ENCODE measurements at places on chromosomes 3 and 15.
A peak's percentile ranks its signal among the peaks of the same experiment; 100 is the strongest.

- no peak for DNase-seq
These were observed 8.0 kb downstream of the POC1A start for GRCh38 chr3:52146189-52146588.

GRCh38 chr15:32972686-32973085 is 221.8 kb downstream of the FMN1 start:
- DNase-seq: no peak

DNA sequence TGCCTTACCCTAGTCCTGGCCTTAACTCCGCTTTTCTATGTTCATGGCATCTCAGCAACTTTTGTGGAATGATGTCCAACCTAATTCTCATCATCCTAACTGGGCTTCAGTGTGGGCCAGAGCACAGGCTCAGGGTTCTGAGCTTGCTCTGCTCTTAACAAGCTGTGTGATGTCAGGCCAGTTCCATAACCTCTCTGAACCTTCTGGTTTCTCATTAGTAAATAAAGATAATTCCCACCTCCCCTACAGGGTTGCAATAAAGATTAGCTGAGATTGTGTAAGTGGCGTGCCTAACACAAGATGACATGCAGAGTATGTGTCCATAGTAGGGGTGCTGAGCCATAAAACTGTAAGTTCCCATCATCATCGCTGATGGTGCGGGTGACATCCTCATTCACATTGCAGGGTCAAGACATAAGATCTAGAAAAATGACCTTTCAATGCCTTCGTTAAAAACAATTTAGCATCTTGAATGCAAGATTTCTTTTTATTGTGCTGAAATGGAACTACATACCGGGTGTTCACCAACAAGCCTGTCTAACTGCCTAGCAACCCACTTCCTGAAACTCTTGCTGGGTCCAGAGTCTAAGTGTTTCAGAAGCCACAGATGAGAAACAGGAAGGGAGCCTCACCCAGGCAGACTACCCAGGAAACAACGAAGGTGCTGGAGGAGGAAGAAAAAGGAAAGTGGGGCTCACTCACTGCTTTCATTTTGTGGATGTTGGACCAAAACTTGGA is 36.2 kb downstream of the CDCP1 start:
- DNase-seq: no peak

GRCh38 chr15:52760562-52760961 is 29.6 kb downstream of the ONECUT1 start:
- DNase-seq: no peak

GRCh38 chr15:51267051-51267702 is 71.2 kb downstream of the CYP19A1 start:
- peak; percentile 28 for DNase-seq

DNA sequence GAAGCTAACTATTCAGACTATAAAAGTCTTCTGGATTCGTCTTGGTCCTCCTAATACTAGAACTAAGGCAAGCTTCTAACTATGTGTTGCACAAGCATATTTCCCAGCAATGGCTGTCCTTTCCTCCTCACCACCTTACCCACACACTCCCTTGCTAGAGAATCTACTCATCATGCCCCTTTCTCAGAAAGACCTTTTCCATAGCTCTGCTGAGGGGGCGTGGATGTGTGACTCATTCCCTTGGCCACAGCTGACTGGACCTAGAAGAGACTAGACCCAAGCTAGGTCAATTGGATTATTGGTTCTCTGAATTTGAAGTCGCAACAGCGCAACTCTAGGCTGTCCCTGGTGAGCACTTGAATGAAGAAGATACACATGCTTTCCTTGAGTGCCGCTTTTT is 47.1 kb downstream of the ERC2 start:
- no peak for DNase-seq

GRCh38 chr3:197907196-197907595 is 42.8 kb upstream of the RPL35A start:
- no peak for DNase-seq

DNA sequence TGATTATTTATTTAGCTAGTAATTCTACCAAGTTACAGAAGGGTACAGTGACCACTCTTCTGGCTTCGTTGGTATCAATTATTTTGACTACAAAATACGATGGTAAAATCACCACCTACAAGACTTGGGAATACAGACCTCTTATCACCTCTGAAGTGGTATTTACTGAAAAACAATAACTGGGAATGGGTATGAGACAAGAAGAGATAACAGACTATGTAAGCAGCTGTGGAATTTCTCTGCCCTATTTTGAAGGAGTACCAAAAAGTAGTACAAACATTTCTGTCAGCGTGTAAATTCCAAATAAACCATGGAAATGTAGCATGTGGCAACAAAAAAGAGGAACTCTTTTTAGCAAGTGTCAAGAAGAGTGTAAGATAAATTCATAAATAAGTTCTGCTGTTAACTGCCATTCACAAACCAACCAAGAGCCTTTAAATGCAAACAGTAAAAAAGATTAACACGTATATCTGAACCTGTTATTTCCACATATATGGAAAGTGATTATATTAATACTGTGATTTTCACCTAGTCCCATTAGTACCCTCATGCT is 77.0 kb upstream of the SLC12A8 start:
- DNase-seq: no peak

DNA sequence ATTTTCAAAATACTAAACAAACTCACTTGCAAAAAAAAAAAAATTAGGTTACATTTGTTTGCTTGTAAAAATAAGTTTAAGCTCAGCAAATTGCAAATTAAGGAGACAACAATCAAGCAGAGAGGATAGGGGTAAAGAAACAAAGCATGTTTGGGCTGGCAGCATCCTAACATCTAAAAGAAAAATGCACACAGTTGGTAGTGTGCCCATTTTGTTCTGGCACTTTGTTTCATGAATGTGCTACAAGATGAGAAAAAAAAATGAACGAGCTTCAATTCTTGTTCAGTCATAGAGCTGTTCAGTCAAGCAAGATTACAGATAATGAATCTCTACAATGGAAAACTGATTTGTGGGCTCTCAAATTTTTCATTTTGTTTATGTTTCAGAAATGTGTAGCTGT is 17.7 kb upstream of the ZBBX start:
- DNase-seq: no peak

GRCh38 chr3:121436074-121436473 is 109.7 kb downstream of the POLQ start:
- DNase-seq: no peak

- DNase-seq: peak; percentile 50
These were observed 1161.4 kb downstream of the SI start for GRCh38 chr3:163916596-163917560.

GRCh38 chr15:93683651-93684050 is 547.7 kb upstream of the MCTP2 start:
- no peak for DNase-seq

DNA sequence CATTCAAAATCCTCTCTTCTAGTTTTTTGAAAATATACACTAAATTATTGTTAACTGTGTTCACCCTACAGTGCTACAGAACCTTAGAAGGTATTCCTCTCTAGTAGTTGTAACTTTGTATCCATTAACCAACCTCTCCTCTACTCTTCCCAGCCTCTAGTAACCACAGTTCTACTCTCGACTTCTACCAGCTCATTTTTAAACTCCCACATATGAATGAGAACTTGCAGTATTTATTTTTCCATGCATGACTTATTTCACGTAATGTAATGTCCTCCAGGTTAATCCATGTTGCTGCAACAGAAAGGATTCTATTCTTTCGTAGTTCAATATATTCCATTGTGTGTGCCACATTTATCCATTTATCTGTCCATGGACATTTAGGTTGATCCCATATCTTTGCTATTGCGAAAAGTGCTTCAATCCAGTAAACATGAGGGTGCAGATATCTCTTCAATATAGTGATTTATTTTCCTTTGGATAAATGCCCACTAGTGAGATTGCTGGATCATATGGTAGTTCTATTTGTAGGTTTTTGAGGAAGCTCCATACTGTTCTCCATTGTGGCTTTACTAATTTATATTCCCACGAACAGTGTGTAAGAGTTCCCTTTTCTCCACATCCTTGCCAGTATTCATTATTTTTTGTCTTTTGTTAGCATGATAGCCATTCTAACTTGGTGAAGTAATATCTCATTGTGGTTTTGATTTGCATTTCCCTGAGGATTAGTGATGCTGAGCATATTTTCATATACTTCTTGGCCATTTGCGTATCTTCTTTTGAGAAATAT is 113.7 kb upstream of the SMAD3 start:
- no peak for DNase-seq

DNA sequence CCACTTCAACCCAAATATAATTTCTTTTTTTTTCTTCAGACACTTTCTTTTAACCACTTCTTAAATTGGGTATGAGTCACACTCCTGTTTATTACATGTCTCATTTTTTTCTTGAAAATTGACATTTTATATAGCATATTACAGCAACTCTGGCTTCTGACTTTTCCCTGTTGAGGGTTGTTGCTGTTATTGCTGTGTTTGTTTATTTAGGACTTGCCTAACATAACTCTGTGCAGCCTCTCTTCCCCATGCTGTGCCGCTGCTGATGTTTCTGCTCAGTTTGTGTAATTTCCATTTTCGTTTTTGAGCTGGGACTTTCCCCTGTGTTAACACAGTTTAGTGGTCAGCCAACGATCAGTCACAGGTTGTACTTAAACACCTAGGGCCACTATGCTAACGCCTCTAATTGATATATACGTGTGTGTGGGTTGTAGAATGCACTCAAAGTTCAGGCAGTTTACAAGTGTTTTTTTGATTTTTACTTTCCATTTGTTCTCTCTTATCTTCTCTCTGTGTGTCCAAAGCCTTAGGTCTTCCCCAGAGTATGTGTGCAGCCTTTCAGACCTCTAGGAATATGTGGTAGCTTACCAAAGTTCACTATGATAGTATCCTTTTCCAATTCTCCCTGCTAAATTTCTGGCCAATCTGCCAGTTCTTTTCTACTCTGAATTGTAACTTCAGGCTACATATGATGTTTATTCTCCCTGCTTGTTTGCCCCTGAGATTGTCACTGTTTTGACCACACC is 337.2 kb downstream of the ZBTB20 start:
- no peak for DNase-seq

DNA sequence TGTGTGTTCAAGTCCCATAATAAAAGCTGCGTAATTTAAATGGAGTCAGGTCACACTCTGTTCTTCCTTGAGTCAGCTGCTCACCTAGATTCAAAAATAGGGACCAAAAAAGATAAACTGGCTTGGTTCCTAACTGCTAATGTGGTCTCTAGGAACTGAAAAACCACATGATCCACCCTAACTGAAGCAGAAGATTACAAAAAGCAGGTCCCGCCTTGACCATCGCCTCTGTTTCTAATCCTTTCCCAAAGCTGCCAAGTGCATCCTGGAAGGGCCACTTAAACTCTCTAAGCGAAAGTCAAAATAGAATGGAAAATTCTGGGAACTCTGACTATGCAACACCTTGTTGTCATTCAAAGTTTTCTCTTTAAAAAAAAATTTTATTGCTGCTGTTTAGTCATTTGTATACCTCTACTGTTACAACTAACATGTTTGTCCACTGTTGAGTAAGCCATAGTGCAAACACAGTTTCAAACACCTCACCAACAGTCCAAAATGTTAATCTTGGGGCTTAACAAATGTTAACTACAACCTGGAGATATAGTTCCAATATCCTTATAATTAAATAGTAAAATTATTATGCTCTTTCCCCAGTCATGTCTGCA is 88.9 kb upstream of the THBS1 start:
- no peak for DNase-seq

GRCh38 chr3:123584284-123584987 is 417 bp downstream of the HACD2 start:
- DNase-seq: peak; percentile 88

DNA sequence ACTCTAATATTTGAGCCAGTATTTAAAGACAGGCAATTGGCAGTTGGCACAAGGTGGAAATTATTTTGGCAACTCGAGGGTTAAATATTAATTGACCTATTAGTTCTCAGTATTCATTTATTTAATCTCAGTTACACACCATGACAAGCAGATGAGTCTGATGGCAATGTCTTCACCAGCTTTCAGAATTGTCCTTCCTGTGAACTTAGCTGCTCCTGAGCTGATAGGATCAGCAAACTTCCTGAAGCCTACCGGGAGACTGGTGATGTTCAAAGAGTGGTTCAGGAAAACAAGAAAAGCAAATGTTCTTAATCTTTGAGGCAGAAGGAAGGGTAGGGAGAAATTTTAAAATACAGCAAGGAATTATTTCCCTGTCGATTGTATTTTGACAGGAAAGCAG is 522.2 kb downstream of the SOX2 start:
- no peak for DNase-seq

GRCh38 chr3:120460862-120461261 is 10.1 kb upstream of the FSTL1 start:
- no peak for DNase-seq

- DNase-seq: no peak
These were observed 58.1 kb upstream of the CD200R1L start for GRCh38 chr3:112904786-112905185.

GRCh38 chr3:147945968-147946519 is 536.9 kb downstream of the ZIC1 start:
- DNase-seq: peak; percentile 32

GRCh38 chr15:39720621-39721611 is 61.7 kb downstream of the FSIP1 start:
- DNase-seq: no peak

DNA sequence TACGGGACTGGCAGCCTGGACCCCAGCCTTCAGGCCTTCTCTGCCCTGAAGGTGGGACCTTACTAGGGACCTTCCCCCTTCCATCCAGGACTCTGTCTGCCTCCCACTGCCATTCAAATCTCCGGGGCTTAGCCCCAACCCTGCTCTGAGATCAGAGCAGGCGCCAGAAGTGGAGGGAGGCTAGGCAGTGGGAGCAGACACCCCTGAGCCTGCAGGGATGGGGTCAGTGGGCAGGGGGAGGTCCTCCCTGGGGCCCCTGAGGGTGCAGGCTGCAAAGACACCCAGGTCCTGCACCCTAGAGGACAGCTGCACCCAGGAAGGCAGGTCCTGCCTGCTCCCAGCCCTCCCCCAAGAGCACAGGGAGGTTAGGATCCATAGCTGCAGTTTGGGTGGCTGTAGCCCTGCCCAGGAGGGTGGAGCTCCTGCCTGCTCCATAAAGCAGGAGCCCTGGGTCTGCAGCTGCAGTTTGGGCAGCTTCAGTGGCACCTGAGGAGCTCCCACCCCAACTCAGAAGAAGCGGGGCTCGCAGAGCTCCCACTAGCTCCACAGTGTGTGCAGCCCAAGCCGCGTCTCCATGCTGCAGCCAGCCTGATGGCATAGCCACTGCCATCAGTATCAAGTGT is 8.1 kb upstream of the POC1A start:
- no peak for DNase-seq

DNA sequence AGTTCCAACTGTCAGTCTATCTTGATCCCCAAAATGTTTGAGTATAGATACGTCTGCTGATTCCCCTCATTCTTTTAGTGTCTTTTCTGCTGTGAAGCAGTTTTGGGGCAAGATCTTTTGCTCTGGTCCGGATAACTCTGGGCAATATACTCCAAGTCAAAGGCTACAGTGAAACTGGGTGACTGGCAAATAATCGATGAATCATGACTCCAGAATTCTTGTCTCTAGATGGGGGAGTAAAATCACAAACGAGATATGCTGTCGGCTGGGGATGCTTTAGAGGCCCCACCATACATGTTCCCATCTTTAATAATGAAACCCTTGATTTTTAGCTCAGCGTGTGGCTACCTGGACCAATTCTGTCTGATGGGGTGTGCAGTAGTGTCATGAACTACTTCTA is 76.5 kb downstream of the KLF13 start:
- no peak for DNase-seq
